ENCODE measurements at places on chromosomes 4 and X.

- DNase-seq: no peak
Measured at GRCh38 chrX:23333842-23334520, 668 bp upstream of the PTCHD1 start.

- no peak for DNase-seq
Measured at GRCh38 chr4:93263166-93263565, 565.4 kb upstream of the ATOH1 start.

- no peak for DNase-seq
Measured at GRCh38 chr4:26985873-26986272, 125.2 kb downstream of the STIM2 start.

DNA sequence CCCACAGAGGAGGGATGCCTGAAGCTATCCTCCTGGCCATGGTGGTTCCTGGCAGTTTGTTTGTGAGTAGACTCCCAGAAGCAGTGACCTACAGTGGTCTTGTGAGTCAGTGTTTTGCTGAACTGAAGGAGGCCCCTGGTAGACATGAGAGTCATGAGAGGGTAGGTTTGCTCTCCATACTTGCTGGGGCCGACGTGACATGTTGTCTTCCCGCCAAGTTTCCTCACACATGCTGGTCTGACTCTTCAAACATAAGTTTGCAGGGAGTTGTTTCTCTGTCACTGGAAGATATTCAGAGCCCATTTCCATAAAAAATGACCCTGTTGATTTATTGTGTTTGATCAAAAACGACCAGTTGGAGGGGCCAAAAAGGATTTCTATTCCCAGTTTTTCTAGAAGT, 131.1 kb upstream of the SCML1 start:
- no peak for DNase-seq

DNA sequence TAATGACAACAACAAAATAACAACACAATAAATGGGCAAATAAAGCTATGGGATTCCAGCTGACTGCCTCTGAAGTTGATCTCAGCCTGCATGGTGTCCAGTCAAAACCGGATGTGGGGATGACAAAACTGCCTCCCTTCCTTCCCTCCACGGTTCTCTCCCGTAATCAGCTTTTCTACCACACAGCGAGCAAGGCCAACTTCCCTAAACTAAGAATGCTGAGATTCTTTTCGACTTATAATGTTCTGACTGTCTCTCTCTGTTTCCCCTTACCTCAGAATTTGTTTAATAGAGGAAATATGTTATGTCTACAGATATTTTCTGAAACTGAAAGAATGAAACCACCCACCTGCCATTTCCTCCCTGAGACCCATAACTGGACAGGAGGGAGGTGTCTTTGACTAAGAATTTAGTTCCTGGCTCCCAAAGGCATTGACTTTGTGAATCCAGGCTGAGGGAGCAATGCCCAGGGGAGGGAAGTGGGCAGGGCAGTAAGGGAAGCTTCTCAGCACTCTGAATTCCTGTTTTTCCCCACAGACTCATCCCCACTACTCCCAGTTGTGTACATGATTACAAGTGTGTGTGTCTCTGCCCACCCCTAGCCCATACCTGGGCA, 1.0 kb upstream of the TLR1 start:
- DNase-seq: no peak

GRCh38 chr4:106238820-106239420, 77.1 kb downstream of the TBCK start:
- no peak for DNase-seq

DNA sequence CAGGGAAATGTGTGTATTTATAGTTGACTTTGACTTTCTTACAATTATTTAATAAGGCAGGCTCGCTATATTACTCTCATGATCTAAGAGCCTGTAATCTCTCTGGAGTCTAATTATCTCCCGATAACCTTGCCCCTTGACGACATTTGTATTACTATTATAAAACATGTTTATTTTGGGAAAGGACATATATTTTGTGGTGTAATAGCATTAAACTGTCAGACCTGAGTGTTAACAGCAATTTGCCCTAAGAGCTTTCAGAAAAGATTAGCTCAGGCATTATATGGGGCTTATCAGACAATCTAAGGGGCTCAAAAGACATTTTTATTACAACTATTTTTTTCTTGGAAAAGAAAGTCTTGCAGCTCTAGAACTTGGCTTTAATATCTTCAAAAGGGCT, 427.9 kb upstream of the SLIT2 start:
- DNase-seq: no peak

GRCh38 chr4:154634058-154634457, 21.6 kb upstream of the FGG start:
- no peak for DNase-seq

DNA sequence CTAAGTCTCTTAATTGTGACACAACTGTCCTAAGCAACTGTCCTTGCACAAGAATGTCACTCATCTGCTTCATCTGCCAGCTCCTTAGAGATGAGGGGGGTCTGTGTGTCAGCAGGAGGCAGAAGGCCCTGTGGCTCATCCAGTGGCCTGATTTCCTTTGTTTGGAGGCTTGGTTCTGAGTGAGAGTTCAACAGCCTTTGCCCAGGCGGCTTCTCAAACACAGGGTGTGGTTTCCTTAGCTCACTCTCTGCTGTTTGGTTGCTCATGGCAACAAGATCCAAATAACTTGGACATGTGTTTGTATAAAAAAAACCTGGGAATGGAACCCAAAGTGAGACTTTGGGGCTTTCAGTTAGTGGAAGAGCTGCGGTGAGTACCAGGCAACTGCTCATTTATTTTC, 46.6 kb downstream of the MAP7D3 start:
- DNase-seq: no peak

- DNase-seq: no peak
Measured at GRCh38 chr4:73828956-73829355, 7.5 kb upstream of the CXCL6 start.

DNA sequence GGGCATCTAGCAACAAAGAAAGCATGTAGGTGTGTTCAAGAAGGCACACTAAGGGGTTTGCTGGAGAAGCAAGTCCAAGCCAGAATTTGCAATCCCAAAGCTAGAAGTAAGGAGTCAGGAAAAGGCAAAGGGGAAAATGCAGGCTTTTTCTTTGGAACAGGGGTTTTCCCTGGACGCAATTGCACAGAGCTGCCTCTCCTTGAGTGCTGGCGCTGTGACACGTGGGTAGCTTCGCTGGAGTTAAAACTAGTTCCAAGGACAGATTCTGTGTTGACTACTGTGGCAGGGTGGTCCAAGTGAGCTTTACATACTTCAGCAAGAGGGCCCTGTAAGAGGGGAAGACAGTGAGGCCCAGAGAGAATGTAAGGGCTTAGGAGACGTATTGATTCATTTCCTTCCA, 277.1 kb downstream of the ADGRA3 start:
- no peak for DNase-seq

GRCh38 chr4:851701-852430, 25.9 kb upstream of the CPLX1 start:
- DNase-seq: no peak

- no peak for DNase-seq
Measured at GRCh38 chr4:7650606-7651385, 216.1 kb upstream of the PSAPL1 start.

DNA sequence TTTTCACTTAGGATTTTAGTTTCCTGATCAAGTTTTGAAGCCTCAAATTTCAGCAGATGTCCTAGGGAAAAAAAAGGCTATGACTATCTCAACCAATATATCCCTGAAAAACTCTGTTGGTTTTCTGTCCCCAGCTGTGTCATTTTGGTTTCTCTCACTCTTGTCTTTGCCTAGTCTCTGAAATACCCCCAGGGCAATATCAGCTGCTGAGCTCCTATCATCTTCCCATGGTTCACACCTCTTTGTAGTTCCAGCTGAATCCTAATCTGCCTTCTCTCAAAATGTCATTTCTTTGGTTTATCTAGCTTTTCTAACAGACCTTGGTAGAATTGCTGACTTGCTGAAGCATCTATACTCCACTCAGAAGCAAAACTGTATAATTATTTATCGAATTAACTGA, 2370.5 kb downstream of the ARAP2 start:
- DNase-seq: no peak

- no peak for DNase-seq
Measured at GRCh38 chr4:34280131-34280530, 1964.2 kb downstream of the ARAP2 start.

DNA sequence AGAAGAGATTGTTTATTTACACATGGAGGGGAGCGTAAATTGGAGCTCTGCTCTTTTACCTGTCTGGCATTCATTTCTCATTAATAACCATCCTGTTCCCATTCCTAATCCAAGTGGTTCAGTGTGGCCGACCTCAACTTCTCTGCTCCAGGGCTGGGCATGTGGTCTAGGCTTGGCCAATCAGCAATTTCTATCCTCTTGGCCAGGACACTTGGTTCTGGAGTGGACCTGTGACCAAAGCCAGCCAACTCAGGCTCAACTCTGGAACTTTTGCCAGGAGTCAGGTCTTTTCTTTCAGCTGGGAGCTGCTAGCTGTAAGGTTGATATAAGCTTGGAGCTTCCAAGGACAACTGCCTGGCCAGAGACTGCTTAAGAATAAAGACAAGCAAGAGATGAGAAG, 15.6 kb upstream of the RASL11B start:
- DNase-seq: no peak

GRCh38 chr4:23084559-23085248, 392.0 kb downstream of the GBA3 start:
- DNase-seq: no peak

DNA sequence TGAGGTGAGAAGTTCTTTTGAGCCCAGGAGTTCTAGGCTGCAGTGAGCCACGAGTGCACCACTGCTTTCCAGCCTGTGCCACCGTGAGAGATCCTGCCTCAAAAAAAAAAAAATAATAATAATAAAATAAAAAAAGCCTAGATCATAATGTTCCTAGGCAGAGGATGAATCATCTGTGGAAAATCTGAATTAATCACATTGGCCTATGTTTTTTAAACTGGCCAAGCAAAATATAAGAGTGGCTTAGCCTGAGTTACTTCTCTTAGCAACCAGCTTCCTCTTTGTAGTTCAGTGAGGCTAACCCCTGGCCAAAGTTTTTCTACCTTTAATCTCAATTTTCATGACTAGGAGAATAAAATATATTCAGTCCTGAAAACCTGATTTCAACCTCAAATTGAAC, 614.6 kb downstream of the PPP4R3C start:
- DNase-seq: no peak

DNA sequence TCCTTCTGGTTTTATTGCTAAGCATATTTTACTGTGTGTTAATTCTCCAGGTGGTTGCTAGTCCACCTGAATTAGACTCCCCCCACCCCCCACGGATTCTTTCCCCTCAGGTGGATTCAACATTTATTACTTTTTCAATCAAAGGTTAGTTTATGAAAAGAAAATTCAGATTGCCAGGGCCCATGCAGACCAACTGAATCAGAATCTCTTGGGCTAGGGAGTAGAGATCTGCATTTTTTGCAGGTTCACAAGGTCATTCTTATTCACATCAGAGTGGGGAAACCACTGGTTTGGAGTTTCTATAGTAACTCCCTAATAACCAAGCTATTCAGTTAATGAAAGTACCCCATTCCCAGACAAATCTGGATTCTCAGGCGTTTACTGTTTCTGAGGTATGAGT, 9.8 kb downstream of the TMEM255A start:
- DNase-seq: no peak

DNA sequence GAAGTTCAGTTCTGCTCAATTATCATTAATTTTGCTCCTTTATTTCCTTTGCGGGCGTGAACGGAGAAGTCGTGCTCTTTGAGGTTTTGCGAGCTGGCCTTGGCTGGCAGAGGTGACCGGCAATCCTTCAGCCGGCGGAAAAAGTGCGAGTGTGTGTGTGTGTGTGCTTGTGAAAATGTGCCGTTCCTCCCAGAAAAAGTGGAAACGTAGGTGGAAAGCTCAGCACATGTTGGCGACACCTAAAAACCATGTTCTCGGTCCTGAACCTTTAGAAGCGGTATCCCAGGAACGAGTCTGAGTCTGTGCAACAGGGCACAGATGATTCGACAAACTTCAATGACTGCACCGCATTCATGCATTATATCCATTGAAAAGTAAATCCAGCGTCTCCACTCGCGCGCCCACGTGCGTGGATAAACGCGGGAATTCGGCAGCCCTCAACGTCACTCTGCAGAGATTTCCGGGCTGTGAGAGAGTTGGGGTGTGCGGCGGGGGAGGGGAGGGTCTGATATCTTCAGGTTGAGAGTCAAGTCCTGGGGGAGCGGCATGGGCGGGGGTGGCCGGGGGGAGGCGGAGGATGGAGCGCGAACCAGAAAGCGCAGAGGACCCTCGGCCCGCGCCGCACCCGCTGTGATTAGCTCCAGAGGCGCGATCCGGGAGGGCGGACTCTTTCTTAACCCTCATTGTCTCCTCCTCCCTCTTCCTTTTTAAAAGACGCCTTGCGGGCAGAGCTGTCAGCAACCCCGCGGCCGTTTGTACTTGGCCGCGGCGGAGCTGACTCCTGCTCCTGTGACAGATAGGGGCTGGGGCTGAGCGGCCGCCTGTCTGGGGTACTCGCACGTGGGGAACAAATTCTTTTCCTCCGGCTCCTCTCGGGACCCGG, at the start of gene SHISA3:
Gene SHISA3, plus strand, starts transcription at position 737 of the 883 bp plus-strand sequence. CDS start 569 bp downstream, outside the sequence.
- DNase-seq: no peak

DNA sequence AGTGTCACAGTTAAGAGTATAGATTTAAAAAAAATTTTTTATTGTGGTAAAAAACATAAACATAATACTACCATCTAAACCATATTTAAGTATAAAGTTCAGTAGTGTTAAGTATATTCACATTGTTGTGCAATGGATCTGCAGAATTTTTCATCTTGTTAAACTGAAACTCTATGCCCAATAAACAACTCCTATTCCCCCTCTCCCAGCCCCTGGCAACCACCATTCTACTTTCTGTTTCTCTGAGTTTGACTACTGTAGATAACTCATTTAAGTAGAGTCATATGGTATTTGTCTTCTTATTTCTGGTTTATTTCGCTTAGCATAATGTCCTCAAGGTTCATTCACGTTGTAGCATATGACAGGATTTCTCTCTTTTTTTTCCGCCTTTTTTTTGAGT, 112.4 kb downstream of the PTTG2 start:
- no peak for DNase-seq

GRCh38 chr4:2291705-2292645, 30.1 kb upstream of the MXD4 start:
- DNase-seq: no peak

- no peak for DNase-seq
Measured at GRCh38 chr4:143341186-143341755, 4.6 kb downstream of the GAB1 start.

DNA sequence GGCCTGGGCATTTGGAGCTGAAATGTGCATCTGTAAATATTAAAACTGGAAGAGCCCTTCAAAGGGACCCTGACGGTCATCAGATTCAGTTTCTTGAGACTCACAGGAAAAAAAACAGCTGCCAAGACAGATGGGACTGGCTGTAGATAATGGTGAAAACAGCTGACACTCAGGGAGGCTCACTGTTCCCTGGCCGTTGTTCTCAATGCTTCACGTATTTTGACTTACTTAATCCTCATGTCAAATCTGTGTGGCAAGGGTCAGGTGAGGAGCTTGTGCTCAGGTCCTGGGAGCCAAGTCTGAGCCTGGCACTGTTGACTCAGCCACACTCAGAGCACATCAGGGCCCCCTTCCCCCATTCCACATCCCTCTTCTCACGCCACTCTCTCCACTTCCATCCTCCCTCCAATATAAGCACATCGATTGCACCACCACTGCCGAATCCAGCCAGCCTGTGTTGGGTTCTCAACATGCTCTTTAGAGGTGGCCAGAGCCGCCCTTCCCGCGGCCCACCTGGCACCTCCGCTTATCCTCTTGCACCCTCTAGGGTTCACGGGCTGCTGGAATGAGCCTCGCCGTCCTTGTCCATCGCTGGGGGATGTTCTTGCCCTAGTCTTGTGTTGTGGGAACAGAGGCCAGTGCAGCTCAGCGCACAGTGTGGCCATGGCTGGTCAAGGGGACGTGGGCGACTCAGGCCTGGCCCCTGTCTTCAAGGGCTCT, 40.1 kb downstream of the EVC start:
- DNase-seq: no peak

Measured in stimulated activated CD4-positive, alpha-beta T cell treated with anti-CD3 and anti-CD28 coated beads, TNF-alpha, amount 100 ng/mL, for 4 hours (primary cell).